ENCODE measurements at places on chromosomes 12 and 14.

- no peak for DNase-seq
These were observed 187.3 kb upstream of the EGLN3 start for GRCh38 chr14:34138175-34138574.

GRCh38 chr12:88052686-88053085, 23.5 kb upstream of the C12orf50 start:
- DNase-seq, result no peak

GRCh38 chr12:72271451-72272090, 599 bp upstream of the TRHDE start:
- DNase-seq, result peak; percentile 24

- peak; percentile 56 for DNase-seq
These were observed 5.5 kb upstream of the CISTR start for GRCh38 chr12:53757101-53757770.

DNA sequence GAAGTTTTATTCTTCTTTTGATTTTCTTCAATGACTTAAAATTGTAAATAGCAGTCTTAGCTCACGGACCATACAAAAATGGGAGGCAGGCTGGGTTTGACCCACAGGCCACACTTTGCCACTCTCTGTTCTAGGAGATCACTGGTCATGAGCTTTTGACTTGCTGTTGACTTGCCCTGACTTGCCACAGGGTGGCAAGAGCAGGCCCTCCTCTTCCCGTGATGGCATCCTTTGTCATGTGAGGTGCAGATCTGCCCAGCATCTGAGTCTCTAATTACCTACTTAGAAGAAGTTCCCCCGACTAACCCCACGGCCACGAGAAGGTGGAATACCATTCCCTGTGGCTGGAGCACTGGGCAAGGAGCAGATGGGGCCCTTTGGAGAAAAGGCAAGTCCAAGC, 81.0 kb upstream of the SCAF11 start:
- no peak for DNase-seq

All from HTR-8/SVneo (cell line).